Stimulated activated CD8-positive, alpha-beta memory T cell treated with anti-CD3 and anti-CD28 coated beads, Interleukin-15, amount 100 ng/mL, for 24 hours (primary cell): ENCODE measurements at places on chromosomes 5 and 9.
A peak's percentile ranks its signal among the peaks of the same experiment; 100 is the strongest.

GRCh38 chr5:36958612-36959011 lies 82.0 kb downstream of the NIPBL start:
- no peak for DNase-seq

- no peak for DNase-seq
These were observed 277.0 kb downstream of the SMARCA2 start for GRCh38 chr9:2291980-2292704.

DNA sequence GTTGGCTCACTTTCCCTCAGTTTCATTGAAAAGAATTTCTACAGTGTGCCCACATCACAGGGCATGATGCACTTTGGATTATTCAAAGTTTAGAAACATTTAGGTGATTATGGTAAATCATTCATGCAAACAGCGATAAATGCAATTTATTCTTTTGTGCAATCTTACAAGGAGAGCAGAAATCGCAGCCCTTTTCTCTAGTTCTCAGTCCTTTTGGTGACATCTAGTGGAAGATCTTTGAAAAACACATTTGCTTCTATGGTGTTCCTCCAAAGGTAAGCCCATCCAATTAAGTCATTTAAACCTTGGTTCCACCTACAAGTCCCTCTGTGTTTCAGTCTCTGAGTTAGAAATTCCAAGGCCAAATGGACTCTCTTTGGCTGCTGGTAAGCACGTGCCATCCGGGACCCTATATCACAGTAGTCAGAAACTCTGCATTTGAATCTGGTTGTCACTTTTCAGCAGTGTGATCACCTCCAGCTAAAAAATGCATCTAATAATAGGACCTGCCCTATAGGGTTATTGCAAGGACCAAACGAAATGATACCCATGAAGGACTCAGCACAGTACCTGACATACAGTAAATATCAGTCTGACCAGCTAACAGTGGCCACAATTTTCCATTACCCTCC lies 66.4 kb downstream of the MACROH2A1 start:
- no peak for DNase-seq

DNA sequence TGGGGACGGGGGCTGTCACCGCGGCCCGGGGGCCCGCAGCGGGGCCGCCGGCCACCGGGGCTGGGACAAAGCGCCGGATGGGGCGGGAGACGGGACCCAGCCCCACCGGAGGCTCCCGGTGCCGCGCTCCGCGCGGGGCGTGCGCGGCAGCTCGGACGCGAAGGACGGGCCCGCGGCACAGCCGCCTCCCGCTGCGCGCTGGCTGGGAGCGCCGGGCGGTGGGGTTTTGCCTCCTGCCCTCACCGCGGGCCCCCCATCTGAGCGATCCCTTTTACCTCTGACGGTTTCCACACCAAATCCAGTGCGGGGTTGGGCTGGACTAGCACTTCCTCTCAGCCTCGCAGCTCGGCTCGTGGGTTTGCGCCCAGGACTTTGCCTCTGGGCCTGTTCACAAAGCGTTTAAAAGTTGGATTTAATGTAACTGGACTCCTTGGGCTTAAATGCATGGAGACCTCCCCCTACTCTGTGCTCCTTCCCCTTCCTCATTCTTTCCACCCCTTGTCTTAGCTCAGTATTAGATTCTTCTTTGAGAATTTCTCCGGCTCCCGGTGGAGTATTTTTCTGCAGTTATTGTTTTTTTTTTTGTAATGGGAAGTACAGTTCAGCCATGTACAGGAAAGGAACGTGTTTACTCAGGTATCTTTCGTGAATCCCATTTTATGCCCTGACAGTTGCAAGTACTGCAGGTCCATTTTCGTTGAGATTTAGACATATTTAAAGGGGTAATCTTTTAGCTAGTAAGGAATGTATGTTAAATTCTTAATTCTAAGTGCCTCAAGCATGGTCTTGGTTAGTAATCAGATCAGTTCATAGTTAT lies 691 bp downstream of the FCHO2 start:
- DNase-seq = peak; percentile 4

- DNase-seq = no peak
These were observed 98.4 kb upstream of the ERCC6L2 start for GRCh38 chr9:95777136-95777535.

GRCh38 chr9:114899461-114899860 lies 30.9 kb downstream of the TNFSF8 start:
- no peak for DNase-seq

- DNase-seq = no peak
These were observed 576.7 kb upstream of the ZNF462 start for GRCh38 chr9:106286249-106286648.
